ENCODE measurements at places on chromosomes 5 and 9.

DNA sequence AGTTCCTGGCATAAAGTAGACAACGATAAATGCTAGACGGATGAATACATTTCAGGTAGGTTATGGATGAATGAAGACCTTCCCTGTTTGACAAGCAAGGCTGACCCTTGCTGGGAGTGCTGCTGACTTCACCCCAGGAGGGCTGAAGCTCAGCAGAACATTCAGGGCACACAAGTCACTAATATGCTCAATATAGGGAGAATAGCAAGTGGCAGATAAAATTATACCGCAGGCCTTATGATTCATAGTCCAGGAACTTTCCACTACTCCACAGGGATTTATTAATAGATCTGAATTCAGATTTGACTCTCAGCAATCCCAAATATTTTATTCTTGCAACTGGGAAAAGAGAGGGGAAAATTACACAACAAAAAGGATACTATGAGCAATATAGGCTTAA lies 38.2 kb upstream of the GRAMD2B start:
- no peak for DNase-seq

GRCh38 chr9:14671377-14671776 lies 21.9 kb downstream of the ZDHHC21 start:
- no peak for DNase-seq

- DNase-seq = no peak
Measured at GRCh38 chr9:90105773-90106172, 501.0 kb downstream of the GADD45G start.

GRCh38 chr5:124206540-124206939 lies 539.9 kb downstream of the ZNF608 start:
- DNase-seq = no peak

- no peak for DNase-seq
Measured at GRCh38 chr5:132821791-132822190, 8.7 kb downstream of the SHROOM1 start.

DNA sequence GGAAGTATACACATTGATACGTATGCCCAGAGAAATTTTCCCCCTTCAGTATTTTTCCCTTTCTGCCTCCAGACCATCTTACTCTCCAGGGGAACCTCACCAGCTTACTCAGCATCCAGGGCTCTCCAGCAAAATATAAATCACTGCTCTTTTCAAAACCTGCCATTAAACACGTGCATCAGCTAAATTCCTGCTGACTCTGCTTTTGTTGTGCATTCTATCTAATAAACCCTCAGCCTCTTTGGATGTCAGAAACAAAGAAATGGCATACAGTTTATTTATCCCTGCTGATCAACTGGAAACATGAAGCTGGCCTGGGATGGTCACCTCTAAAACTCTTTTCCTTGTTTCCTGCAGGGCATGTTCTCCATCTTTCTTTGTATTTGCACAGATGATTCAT lies 126.8 kb downstream of the TRPM3 start:
- no peak for DNase-seq

- DNase-seq = no peak
Measured at GRCh38 chr5:171207256-171207847, 101.7 kb upstream of the TLX3 start.

Measured in activated naive CD4-positive, alpha-beta T cell treated with Interleukin-2 at 50 U/mL for 16 hours (primary cell).